ENCODE measurements at places on chromosomes 2 and 18. TPM values are rescaled to one million over a fixed set of nuclear protein-coding genes. Genes with fewer than 3 reads are reported as not detected.

Gene CHPF
- 40.3 TPM for total RNA-seq

Gene TANC1
- 0.40 TPM for total RNA-seq

Gene ARHGAP25
- total RNA-seq = 52.1 TPM

GRCh38 chr2:232008907-232009638, 47.6 kb downstream of the DIS3L2 start:
- no peak for DNase-seq

Gene SULT1C2
- total RNA-seq = not detected

Gene ANKRD62
- not detected for total RNA-seq

DNA sequence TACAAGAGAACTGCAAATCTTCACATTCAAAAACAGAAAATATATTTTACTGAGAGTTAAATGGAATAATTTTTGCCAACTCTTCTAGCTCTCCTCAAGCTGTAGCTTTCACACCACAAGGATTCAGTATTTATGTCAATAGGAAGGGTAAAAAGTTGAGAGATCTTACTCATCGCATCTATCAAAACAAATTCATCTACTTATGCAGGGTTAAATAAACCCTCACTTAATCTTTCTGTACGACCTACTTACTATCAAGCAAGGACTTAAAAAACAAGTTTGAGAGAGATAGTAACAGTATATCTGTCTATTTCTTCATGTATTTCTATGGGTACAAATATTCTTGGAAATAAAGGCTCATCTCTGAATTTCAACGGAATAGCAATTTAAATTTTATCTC, 35.5 kb downstream of the SIGLEC15 start:
- DNase-seq = no peak

DNA sequence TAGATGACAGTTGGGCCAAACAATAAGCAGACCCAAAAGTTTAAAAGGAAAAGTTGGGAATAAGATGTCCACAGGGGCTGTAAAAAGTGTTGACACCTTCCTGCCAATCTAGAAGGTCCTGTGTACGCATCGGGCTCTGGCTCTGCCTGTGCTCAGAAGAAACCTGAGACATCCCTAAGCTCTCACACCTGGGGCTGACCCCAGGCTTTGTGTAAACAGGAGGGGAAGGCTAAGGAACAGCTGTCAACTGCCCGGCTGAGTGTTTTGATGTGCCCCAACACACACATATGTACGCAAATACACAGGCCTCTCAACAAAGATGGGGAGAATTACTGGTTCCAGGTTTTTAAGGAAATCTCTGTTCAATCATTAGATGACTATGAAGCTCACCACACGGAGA, 59.5 kb downstream of the TMEM131 start:
- DNase-seq = no peak

GRCh38 chr2:109382951-109383350, 230.8 kb downstream of the SEPTIN10 start:
- DNase-seq = no peak

DNA sequence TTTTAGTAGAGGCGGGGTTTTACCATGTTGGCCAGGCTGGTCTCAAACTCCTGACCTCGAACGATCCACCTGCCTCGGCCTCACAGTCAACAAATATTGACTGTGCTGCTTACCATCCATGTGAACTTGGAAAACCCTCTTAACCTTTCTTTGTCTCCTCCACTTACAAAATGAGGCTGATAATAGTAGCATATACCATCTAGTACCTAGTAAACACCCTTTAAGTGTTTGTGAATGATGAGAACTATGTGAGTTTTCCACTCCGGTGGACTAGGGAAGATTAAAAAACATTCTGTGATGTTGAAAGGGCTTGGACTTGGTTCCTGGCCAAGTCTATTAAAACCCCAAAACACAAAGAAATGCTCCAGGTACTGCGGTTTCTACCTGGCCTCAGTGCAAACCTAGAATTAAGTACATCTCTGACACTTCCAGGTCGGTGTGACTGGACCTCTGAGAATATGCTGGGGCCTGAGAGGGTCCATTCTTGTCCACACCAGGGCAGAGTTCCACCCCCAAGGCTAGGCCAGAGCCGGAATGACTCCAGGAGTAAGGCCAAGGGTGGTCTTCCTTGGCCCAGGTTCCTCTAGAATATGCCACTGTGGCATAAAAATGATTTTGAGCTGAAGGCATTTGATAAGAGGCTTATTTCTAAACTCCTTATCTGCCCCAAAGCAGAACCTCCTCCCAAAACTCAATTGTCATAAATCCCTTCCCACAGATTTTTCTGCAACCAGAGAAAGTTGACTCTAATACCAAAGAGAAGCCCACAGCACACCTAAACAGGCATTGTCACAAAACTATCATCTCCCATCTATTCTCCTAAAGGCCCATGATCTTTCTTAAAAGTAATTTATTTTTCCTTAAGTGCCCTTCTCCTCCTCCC, 217.5 kb downstream of the TGIF1 start:
- no peak for DNase-seq

- DNase-seq = no peak
Measured at GRCh38 chr2:162226836-162227235, 16.4 kb downstream of the FAP start.

GRCh38 chr18:52462853-52463252, 122.9 kb downstream of the DCC start:
- no peak for DNase-seq

GRCh38 chr18:75728621-75729020, 301.1 kb upstream of the SMIM21 start:
- DNase-seq = no peak

DNA sequence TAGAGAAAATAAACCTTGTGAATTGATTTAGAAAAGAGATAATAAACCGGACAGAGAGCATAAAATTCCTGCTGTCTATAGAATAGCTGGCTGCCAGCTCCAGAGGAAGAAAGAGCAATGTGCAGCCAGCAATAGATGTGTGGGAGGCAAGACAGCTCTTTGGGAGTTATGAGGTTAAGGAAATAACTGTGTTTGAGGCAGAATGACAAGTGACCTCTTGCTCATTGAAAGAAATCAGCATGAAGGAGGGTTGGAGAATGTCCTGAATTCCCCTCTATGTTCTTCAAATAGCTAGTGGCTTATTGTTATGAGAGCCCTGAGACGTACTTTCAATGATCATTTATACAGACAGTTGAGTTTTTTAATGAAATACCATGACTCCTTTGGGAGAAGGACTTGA, 1009.9 kb upstream of the NXPH2 start:
- DNase-seq = no peak

Gene CRYGA
- not detected for total RNA-seq

DNA sequence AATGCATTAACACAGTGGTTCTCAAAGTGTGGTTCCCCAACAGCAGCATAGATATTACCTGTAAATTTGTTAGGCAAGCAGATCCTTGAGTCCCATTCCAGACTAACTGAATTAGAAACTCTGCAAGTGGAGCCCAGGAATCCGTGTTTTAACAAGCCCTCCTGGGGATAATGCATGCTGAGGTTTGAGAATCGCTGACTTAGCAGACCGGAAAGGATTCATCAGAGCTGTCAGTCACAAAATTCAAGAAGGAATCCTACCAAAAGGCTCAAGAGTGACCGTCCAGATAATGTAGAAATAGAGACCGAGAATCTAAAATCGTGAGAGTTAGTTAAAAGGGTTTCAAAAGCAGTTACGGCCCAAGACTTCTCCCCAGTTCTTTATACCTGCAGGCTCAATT, 66.9 kb downstream of the LOXHD1 start:
- no peak for DNase-seq

Gene MC5R
- total RNA-seq = not detected

GRCh38 chr2:136997557-136997956, 232.2 kb downstream of the THSD7B start:
- DNase-seq = no peak

All from activated T-cell treated with anti-CD3 and anti-CD28 coated beads, Interleukin-2, amount 50 U/mL, for 4 hours (primary cell).